ENCODE measurements at places on chromosomes 3 and 15.
A peak's percentile ranks its signal among the peaks of the same experiment; 100 is the strongest.

- DNase-seq, result no peak
Observed at GRCh38 chr15:84775867-84776449, 27.6 kb downstream of the ZNF592 start.

GRCh38 chr15:94526071-94526689 is 294.8 kb downstream of the MCTP2 start:
- no peak for DNase-seq

- no peak for DNase-seq
Observed at GRCh38 chr15:66404532-66404931, 17.8 kb downstream of the MAP2K1 start.

DNA sequence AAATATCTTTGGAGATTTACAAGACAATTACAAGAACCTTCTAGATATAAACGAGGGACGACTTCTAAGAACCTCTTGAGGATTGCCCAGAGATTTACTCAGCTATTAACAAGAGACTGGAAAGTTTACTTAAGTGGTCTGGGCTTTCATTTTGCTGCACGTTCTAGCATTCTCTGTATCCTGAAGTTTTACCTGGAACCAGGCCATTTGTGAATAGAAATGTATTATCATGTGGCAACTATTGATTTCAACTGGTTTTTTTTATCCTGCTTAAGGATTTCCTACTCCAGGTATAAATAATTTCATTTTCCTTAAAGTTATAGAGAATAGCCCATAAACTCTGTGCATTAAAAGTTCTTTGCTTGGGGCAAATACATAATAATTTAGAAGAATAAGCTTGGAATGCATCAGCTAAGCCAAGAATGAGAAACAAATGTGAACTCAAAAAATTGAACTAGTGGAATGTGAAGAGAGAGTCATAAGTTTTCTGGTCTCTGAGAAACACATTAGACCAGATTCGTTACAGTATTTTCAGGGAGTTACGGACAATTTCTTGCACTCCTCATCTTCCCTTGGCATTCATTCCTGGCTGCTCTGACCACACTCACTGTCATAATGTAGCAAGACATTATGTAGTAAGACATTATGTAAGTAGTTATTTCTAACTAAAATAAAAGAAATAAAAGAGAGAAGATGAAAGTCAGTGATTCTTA is 1.3 kb downstream of the AQP9 start:
- DNase-seq, result no peak

- no peak for DNase-seq
Observed at GRCh38 chr3:54427501-54427900, 305.1 kb downstream of the CACNA2D3 start.

- no peak for DNase-seq
Observed at GRCh38 chr3:107781253-107781652, 258.5 kb downstream of the BBX start.

DNA sequence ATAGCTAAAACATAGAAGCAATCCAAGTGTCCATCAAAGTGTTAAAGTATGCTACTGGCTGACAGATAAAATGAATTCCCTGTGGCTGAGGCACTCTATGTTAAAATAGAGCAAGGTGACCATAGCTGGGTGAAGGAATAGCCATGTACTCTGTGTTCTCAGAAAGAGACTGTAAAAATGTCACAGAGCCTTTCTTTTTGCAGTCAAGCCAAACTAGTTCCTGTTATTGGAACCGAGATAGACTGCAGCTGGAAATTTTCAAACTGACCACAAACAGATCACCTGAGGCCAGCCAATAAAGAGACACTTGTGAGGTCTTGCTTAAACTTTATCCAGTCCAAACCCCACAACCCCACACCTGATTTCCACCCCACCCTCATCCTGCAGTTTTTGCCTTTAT is 422.8 kb upstream of the NAALADL2 start:
- DNase-seq, result no peak

- no peak for DNase-seq
Observed at GRCh38 chr3:101876142-101876541, 26.8 kb downstream of the NFKBIZ start.

- DNase-seq, result no peak
Observed at GRCh38 chr15:37847776-37848175, 86.7 kb upstream of the TMCO5A start.

DNA sequence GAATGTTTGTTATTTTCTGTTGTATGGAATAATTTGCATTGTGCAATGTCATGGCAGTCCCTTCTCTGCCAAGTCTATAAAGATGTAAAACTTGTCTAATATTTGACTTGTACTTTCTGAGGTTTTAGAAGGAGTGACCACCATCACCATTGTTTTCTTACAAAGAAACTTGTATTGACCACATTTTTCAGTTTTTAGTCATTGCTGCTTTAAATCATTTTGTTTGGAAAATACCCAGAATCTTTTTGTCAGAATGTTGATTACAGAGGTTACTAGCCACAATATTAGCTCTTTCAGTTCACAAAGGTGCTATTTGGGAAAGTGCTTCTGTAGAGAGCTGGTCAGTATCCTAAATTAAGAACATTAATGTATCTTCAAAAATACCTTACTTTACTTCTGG is 532.4 kb upstream of the GBE1 start:
- no peak for DNase-seq

DNA sequence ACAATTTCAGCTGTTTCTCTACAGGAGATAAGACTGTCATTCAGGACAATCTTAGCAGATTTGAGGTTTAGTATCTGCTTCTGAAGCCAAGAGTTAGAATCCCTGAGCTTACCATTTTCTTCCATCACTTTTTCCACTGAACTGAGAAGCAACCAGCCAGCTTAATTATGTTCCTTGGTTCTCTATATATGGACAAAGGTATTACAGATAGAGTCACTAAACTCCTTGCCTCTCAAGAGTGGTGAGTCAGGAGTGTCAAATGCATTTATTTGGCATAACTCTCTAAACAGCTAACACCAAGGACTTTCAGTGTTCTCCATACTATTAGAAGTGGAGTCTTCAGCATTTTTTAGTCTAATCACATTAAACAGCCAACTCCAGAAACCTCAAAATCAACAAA is 239.3 kb downstream of the ALCAM start:
- no peak for DNase-seq

GRCh38 chr3:148265841-148266240 is 431.9 kb upstream of the AGTR1 start:
- no peak for DNase-seq

DNA sequence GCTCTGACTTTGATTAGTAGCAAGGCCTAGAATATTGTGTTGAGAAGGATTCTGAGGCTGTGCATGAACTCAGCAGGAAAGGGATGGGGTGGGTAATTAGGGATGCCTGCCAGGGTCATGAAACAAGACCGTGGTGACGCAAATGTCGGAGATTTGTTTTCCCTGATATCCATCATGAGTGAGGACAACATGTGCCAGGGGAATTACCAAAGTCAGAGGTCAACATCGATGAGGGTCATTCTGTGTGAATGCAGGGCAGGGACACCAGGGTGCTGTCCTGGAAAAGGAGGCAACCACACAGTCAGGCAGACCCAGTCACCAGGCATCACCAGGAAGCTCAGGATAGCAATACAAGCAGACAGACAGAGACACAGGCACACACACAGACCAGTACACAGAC is 52.2 kb downstream of the SLCO2A1 start:
- DNase-seq, result no peak

- no peak for DNase-seq
Observed at GRCh38 chr3:196177967-196178366, 33.2 kb downstream of the ZDHHC19 start.

- no peak for DNase-seq
Observed at GRCh38 chr3:178551916-178552321, 15.7 kb downstream of the KCNMB2 start.

DNA sequence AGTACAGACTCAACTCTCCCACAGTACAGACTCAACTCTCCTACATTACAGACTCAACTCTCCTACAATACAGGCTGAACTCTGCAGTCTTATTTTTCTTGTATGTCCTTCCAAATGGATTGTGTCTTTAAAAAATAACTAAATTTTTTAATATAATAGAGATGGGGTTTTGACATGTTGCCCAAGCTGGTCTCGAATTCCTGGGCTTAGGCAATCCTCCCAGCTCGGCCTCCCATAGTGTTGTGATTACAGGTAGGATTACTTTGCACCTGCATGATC is 31.2 kb upstream of the UBXN7 start:
- no peak for DNase-seq

- DNase-seq, result peak; percentile 19
Observed at GRCh38 chr3:156150434-156151066, 30.2 kb downstream of the KCNAB1 start.

- DNase-seq, result no peak
Observed at GRCh38 chr3:19931767-19932188, 2.2 kb downstream of the EFHB start.

DNA sequence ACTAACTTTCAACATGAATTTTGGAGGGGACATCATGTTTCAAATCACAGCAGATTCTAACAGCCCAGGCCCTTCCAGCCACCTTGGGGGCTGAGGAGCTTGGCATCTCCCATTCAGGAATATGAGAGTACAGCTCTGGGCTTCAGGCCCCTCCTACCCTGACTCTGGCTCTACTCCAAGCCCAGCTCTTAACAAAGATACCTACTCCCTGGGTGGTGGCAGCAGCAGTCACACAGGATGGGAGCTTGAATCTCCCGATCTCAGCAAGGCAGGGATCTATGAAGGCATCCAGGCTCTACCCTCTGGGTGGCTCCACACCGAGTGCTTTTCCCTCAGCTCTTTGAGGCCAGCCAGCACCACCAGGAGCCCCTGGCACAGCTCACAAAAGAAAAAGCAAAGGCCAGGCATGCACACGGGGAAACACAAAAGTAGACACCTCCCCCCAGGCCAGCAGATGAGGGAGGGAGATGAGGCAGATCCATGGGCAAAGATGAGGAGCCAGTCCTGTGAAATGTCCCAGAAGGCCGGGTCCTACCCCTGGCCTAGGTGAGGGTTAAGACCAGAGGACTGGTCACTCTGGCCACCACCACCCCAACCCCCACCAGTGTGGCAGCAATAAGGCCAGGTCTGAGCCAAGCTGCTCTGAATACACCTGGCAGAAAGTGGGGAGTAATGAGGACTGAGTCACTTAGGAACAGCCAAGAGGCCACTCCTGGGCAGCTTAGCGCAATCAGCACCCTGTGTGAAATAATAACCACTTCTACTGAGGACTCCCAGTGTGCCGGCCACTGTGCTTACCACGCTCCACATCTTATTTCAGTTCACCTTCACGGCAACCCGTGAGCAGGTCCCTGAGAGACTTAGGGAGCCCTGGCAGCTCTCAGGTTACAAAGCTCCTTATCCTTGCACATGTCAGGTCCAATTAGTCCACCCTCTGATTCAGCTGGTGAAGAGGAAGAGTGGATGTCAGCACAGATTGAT is 24.3 kb downstream of the PLA2G4F start:
- peak; percentile 92 for DNase-seq

DNA sequence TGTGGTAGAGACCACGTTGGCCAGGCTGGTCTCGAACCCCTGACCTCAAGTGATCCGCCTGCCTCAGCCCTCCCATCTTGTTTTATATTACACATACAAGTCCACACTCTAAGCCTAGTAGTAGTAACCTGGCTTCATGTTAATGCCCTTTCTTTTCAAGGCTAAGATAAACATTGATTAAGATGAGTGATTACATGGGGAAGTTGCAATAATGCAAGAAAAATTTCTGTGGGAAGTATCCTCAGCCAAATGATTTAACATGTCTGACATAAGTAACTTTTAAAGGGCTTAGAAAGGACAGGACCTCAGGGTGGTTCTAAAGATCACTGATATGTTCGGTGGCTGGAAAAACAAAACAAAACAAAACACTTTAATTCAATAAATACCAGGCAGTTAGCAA is 72.1 kb downstream of the SFMBT1 start:
- no peak for DNase-seq

GRCh38 chr3:45580112-45580765 is 14.3 kb upstream of the LIMD1 start:
- DNase-seq, result peak; percentile 14

DNA sequence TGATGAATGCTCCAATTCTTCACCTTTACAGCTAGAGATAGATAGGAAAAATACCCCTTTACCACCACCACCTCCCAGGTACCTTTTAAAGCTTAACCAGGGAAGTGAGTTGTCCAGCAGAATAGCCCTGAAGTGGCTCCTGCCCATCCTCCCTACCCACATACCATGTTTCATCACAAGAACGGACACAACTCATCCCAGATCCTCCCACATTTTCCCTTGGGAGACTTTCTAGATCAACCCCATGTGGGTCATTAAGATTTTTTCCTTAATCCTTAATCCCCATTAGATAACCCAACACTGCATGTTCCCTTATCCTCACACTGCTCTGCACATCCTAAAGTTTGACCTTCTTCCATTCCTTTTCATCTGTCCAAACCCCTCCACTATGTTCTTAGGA is 69.3 kb downstream of the CHST2 start:
- no peak for DNase-seq

DNA sequence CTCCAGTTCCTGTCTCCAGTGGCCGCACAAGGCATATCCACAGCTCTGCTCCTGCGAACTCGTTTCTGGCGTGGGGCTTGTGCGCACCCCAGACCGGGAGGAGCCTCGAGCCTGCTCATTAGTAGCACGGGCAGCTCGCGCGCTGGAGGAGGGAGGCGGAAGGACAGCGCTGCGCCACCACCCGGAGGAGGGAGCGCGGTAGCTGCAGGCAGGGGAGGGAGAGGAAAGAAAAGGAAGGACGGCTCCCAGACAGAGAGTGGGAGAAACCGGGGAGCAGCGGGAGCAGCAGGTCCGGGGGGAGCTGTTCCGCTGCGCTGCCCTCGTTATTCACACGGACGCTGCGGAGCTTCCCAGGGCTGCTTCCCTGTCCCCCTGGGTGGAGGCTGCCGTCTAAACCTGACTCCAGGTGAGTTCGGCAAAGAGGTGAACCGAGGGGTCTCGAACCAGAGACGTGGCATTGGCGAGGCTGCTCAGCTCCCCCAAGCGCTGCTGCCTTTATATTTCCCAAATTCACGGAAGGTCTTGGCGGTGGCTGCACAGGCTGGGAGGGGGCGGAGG is 121.3 kb upstream of the ZNF717 start:
- DNase-seq, result peak; percentile 90

DNA sequence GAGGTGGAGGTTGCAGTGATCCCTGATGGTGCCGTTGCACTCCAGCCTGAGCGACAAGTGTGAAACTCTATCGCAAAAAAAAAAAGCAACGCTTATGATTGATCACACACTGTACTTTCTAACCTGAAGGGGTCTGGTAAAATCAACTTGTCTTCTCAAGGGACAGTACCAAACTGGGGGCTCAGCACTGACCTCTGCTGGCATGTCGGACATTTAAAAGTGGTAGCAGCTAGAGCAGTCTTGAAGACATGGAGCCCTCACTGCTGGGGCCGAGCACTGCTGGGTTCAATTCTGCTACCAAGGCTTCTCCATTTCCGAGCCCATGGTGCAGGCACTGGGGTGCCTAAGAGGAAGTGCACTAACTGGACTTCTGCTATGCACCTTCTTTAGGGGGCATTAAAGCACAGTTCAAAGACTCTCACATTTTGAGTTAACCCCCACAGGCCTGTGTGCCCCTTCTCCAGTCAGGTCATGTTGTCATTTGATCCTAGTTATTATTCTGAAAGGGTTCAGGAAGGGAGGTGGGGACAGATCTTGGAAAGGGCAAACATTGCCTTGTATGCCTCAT is 26.4 kb upstream of the LAMP3 start:
- DNase-seq, result peak; percentile 51

- DNase-seq, result peak; percentile 21
Observed at GRCh38 chr3:66480666-66481065, 20.2 kb downstream of the LRIG1 start.

All from WERI-Rb-1 (cell line).